ENCODE measurements at places on chromosomes 5 and 9.

DNA sequence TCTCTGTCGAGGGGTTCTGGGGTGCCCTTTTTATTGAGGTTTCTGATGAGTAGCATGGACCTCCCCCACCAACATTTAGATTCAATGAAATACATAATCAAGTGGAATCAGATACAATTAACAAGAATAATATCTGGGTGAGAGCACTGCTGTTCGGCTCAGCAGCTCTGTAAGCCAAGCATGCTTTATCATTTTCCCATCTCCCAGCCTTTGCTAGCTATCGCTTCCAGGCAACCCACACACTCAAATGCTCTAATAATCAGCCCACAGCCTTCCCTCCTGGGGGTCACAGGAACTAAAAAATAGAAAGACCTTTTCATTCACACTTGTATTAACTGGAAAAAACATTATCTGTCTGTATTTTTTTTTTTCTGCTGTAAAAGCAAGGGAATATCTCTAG lies 8.9 kb downstream of the PLPPR1 start:
- DNase-seq, result no peak

DNA sequence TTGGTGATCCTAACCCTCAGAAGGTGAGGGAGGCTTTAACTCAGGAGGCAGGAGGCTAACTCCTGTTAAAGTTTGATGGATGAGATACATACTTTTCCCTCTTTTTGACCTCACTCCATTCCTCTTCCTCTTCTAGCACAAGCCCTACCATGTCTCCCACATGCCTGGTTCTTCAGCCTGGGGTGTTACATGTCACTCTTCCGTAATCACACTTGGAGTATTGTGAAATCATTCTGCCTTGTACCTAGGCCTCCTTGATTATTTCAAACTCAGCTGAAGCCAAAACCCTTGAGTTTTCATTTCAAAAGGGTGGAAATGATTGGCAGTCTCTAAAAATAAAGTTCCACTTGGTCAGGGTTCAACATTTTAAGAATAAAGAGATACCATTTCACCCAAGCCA lies 1.8 kb downstream of the PLAC8L1 start:
- no peak for DNase-seq

DNA sequence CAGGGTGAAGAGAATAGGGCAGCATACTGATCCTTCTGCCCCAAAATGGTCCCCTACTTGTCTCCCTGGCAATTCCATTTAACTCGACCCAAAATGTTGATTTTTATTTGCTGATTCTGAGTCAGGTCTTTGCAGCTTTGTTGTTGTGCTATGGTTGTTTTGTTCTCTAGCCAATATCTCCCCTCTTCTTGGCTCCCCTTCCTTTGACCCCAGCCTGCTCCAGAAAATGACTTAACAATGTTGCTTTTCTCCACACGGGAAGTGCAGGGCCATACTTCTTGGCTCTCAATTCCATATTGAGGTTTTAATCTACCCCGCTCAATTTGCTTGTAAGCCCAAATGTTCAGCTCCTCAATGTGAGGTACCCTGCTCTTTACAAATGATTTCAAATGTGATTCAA lies 330.0 kb downstream of the RASEF start:
- no peak for DNase-seq

DNA sequence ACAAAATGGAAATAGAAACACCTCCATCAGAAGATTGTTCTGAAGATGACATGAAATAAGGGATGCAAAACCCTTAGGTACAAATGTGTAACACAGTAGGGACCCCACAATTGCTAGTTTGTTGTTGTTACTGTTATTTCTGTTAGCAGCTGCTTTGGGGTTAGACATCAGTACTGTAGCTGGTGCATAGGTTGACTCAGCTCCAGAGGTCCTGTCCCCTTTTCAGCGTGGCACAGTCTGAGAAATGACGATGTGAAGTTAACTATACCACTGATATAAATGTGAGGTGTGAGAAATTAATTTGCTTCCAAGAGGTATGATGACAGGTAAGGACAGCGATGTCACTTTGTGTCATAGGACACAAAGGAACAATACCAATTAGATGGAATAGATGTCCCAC lies 384.6 kb upstream of the KLF4 start:
- no peak for DNase-seq

GRCh38 chr9:129602598-129603415 lies 18.1 kb downstream of the C9orf50 start:
- no peak for DNase-seq

GRCh38 chr9:89606624-89607311 lies 2.0 kb downstream of the GADD45G start:
- DNase-seq, result peak; percentile 2

DNA sequence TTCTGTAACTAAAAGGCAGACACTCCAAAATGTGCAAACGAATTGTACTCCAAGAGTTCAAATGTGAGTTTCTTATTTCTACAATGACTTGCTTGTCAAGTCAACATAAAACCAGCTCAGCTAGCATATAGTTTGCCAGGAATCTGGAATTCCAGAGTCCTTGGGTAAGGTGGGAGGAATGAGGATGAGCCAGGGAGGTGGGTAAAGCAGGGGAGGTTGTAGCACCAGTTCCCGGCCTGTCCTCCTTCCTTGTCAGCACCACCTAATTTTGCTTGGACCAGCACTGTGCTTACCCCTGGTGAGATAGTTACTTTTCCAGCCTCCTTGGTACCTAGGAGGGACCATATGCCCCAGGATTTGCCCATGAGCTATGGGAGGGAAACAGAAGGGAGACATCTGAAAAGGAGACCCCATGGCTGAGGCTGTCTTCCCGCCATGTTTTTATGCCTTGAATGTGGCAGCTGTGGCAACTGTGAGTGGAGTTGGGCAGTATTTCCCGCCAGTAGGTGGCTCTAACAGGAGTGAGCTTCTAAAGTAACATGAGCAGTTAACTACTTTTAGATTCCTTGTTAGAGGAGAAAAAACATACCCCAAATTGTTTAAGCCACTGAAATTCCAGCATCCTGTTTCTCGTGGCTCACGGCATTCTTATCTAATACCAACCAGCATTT lies 302.5 kb downstream of the TENT4A start:
- no peak for DNase-seq

DNA sequence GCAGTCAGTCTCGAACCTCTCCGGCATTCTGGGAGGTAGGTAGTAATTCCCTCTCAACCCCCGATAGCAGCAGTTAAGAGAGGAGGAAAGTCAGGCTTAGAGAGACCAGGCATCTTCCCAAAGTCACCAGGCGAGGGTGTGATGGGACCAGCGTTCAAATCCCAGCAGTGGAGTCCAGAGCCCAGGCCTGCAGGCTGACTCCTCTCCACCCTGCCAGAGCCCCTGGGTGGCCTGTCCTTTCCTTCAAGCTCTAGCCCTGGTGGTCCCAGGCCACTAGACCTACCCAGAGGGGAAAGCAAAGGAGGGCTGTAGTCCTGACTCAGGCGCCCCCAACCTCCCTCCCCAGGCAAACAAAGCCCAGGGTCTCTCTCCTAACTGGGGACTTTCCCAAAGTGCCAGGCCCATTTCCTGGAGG lies 4.2 kb upstream of the NR5A1 start:
- DNase-seq, result no peak

GRCh38 chr9:137602661-137603060 lies 2.8 kb upstream of the ARRDC1 start:
- no peak for DNase-seq

GRCh38 chr5:44536650-44537260 lies 147.5 kb upstream of the FGF10 start:
- DNase-seq, result no peak

GRCh38 chr9:29214154-29214689 lies 1640.9 kb upstream of the C9orf72 start:
- no peak for DNase-seq

DNA sequence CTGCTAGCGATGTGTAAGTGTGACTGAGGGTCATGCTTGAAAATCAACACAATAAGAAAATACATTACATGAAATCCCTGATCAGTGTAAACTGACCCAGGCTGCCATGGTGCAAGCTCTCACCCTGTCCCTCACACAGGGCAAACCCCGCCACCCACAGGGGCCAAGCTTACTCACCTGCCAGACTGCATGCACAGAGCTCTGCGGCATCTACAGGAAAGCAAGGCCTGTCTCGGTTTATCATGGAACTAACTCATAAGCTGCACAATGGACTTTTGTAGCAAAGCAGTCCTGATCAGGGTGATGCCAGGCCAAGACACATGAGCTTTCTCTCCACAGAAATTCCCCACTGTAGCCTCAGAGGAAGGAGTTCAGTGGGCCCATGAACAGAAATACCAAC lies 9.7 kb downstream of the IPPK start:
- DNase-seq, result no peak

DNA sequence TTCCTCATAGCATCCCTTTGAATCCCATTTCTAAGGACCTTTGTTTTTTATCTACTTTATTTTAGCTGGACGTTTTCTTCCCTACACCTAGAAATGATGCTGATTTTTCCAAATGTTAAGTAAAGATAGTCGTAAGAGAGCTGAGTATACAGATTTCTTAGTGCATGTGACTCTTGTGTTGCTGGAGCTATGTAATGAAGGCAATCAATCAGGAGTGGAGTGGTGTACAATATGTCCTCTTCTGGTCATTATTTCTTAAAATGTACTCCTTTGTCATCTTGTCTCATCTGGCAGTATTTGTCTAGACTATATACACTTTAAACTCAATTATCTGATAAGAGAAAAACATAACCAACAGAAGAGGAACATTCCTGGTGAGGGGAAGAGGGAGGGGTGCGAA lies 13.5 kb downstream of the GAPT start:
- no peak for DNase-seq

DNA sequence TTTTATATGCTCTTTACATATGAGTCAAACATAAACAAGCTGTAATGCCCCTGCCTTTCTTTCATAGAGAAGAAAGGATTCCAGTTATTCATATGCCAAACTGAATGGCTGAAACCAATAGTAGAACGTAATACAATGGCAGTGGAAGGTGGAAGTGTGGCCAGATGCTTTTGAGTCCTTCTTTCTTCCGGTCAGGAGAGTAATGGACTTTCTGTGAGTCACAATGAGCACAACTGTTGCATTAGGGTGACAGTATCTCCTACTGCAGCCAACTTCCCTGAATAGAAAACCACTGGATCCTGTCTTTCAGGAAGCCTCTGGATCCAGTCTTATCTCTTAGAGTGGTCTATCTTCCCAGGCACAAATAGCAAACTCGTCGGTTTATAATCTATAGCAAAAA lies 855.2 kb downstream of the MAT2B start:
- no peak for DNase-seq

GRCh38 chr5:135890296-135890695 lies 5.3 kb downstream of the IL9 start:
- DNase-seq, result no peak

DNA sequence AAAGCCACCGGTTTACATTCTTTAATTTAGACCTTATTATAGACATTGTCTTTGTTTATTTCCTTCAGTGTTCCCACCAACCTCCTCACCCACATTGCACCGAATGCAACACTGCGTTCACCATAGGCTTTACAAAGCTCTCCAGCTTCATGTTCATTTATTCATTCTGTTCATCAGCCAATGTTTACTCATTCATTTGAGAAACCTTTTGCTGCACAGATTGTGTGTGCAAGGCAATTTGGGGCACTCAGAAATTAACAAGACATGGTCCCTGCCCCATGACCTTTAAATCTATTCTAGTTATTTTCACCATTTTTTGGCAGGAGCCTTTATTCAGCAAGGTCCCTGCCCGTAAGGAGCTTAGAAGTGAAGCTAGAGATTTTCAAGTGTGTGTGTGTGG lies 70.9 kb upstream of the RARS1 start:
- DNase-seq, result no peak

- DNase-seq, result no peak
Observed at GRCh38 chr5:85428426-85428934, 1043.8 kb upstream of the EDIL3 start.

DNA sequence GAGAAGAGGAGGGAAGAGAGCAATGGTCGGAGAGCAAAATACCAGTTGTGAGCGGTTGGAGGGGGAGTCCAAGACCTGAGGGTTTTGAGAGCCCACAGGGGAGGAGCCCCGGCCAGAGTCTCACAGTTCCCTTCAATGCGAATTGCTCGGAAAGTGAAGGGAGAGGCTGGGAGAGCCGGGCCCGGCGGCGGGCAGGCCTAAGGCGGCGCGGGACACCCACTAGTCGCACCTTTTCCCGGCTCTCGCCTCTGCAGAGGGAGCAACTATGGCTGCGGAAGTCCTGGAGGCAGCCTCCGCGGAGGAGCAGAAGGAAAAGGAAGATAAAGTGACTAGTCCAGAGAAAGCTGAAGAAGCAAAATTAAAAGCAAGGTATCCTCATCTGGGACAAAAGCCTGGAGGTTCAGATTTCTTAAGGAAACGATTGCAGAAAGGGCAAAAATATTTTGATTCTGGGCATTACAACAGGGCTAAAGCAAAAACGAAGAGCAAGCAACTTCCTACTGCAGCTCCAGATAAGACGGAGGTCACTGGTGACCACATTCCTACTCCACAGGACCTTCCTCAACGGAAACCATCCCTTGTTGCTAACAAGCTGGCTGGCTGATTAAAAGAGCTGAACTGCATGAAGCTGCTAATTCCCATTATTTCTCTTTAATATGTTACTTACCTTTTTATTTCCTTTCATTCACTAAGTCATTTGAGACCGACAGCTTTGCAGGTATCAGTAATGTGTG lies 6.5 kb upstream of the BTNL3 start:
- DNase-seq, result no peak

GRCh38 chr5:131381777-131382176 lies 117.9 kb downstream of the CDC42SE2 start:
- DNase-seq, result peak; percentile 40

DNA sequence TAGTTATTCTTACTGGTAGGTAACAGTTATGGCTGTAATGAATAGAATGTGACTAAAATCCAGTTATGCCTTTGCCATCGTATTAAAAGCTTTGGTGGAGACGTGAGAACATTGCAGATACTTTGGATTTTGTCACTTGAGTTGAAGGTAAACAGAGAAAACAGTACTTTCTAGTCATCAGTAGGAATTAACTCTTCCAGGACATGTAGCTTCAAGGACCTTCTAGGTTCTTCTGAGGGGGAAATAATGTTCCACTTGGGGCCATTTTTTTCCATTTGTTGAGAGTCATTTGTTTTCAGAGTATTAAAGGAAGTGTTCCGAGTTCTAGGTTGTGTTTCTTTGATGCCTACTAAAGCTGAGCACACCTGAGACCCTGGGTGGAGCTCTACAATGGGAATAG lies 6.1 kb downstream of the TJP2 start:
- DNase-seq, result no peak

DNA sequence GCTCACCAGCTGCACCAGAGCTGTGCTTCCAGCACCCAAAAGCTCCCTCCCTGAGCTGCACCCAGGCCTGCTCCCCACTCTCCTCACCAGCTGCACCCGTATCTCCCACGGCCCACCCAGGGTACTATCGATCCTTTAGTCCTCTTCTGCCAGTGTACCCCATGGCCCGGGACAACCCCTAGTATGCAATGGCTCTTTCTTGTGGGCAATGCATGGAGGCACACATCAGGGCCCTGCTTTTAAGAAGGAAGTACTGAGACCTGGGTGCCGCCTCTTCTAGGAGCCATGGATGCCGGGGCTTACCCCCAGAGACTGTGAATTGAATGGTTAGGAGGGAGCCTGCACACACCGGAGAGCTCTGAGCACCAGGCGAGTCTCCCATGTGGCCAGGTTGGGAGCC lies 49.5 kb downstream of the TENT4A start:
- DNase-seq, result no peak

- no peak for DNase-seq
Observed at GRCh38 chr5:145345511-145346287, 489.4 kb downstream of the PRELID2 start.

GRCh38 chr5:9231842-9232241 lies 314.0 kb downstream of the SEMA5A start:
- DNase-seq, result no peak

- DNase-seq, result no peak
Observed at GRCh38 chr5:69374911-69375446, 5.4 kb downstream of the RAD17 start.

GRCh38 chr5:113900816-113901215 lies 387.3 kb downstream of the YTHDC2 start:
- no peak for DNase-seq
